ENCODE measurements at places on chromosomes 12 and 14.

DNA sequence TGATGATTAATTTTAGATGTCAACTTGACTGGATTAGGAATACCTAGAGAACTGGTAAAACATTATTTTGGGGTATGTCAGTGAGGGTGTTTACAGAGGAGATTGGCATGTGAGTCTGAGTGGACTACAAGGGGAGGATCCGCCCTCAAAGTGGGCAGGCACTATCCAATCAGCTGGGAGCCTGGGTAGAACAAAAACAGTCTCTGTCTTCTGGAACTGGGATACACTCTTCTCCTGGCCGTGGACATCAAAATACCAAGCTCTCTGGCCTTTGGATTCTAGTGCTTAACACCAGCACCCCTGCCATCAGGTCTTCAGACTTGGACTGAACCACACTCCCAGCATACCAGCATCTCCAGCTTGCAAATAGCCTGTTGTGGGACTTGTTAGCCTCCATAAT is 4.4 kb upstream of the SCAF11 start:
- peak; percentile 33 for DNase-seq

- DNase-seq, result no peak
These were observed 47.7 kb upstream of the ERGIC2 start for GRCh38 chr12:29428633-29429032.

DNA sequence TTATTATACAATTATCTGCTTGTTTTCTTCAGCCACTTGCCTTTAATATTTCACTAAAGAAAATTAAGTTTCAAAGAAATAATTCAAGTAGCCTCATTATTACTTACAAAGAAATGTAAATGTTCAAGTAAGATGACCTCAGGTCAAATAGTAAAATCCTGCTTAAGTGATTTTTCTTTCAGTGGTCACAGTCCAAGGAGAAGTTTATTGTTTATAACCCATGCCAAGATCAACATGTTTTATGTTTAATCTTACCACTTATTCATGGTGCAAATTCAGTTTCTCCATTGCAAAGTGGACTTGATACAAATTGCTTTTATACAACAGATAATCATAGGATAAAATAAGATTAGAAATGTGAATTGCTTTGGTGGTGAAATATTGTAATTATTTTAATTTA is 370.2 kb upstream of the FLRT2 start:
- DNase-seq, result no peak

GRCh38 chr14:53515276-53515675 is 362.2 kb upstream of the DDHD1 start:
- no peak for DNase-seq

GRCh38 chr14:55097881-55098560 is 31.0 kb upstream of the LGALS3 start:
- DNase-seq, result no peak

All from H7 (cell line).